ENCODE measurements at places on chromosomes 6 and 20.

DNA sequence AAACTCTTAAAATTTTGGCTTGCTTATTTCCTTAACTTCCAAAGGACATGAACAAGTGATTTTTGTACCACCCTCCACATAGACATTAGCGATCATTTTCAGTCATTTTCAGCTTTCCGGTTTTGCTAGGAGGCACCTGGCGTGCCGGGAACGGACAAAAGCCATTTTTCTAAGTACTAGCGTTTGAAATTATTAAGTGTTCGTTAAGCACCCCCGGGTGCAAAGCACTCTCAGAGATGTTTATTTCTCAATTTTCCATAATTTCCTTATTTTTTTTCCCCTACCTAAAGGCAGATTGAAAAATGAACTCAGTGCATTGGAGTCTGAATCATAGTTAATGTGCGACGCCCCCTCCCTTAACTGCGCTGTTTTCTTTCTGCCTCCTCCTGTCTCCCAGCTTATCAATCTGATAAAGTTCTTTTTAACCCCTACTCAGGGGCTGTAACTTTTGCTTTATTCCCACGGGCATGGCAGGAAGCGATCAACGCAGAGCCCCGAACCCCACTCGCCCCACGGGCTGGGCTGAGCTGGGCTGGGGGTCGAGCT is 58.2 kb downstream of the ZNF831 start:
- no peak for ATAC-seq

DNA sequence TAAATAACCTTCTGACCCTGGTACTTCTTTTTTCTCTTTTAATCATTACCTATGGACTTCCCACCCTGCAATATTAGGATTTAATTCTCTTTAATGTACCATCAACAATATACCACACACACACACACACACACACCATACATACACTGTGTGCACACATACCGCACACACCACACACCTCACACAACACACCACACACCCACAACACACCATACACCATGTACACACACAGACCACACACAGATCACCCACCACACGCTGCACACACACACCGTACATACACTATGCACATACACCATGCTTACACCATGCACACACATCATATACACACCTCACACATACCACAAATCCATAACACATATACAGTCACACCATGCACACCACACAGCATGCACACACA is 57.4 kb upstream of the MAP3K4 start:
- ATAC-seq = no peak

GRCh38 chr20:48686238-48687116 is 141.3 kb downstream of the PREX1 start:
- no peak for ATAC-seq

DNA sequence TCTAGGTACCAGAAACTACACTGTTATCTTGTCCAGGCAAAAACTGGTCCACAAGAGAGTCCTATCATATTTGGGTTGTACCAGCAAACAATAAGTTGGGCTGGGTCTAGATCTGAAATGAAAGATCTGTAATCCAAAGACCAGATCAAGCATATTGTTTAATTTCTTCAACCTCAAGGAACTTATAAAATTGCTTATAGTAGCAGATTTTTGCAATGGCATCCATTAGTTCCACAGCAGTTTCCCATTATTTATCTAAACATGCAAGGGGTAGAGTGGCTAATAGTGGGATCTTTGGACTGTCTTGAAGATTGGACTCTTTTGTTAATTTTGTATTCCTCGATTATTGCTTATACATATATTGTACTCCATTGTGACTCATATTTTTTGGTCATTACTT is 40.5 kb upstream of the SNAP25 start:
- ATAC-seq = no peak

GRCh38 chr6:12381587-12381986 is 91.4 kb downstream of the EDN1 start:
- ATAC-seq = no peak

- ATAC-seq = no peak
Measured at GRCh38 chr6:44068607-44069296, 58.5 kb downstream of the MRPL14 start.

GRCh38 chr6:157710604-157711003 is 112.4 kb upstream of the SNX9 start:
- ATAC-seq = no peak

DNA sequence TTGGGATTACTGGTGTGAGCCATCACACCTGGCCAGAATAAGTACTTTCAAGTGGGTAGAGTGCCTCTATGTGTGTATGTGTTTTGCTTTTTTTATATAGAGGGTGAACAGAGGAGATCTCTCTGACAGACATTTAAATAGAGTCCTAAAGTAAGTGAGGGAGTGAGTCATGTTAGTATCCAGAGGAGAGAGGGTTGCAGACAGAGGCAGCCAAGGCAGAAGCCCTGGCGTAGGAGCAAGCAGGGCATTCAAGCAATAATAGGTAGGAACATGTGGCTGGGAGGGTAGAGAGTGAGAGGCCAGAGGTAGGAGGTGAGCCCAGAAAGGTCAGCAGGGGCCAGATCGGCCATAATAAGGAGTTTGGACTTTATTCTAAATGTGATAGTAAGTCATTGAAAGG is 48.9 kb downstream of the PHF20 start:
- ATAC-seq = no peak

DNA sequence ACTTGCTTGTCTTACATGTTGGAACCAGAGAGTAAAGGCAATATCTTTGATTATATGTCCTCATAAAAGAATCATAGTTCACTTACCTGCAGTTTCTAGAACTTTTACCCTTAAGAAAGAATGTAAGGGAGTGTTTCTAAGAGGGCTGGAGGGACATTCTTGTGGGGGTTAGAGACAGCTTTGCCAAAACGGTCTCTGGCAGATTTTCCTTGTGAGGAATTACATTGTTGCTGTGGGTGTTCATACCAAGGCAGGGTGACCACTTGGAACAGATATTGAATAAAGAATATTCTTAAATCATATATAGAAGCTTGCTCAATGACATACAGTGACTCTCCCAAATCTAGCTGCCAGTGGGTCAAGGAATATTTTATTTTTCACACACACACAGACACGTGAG is 517.6 kb upstream of the SOX4 start:
- ATAC-seq = no peak

DNA sequence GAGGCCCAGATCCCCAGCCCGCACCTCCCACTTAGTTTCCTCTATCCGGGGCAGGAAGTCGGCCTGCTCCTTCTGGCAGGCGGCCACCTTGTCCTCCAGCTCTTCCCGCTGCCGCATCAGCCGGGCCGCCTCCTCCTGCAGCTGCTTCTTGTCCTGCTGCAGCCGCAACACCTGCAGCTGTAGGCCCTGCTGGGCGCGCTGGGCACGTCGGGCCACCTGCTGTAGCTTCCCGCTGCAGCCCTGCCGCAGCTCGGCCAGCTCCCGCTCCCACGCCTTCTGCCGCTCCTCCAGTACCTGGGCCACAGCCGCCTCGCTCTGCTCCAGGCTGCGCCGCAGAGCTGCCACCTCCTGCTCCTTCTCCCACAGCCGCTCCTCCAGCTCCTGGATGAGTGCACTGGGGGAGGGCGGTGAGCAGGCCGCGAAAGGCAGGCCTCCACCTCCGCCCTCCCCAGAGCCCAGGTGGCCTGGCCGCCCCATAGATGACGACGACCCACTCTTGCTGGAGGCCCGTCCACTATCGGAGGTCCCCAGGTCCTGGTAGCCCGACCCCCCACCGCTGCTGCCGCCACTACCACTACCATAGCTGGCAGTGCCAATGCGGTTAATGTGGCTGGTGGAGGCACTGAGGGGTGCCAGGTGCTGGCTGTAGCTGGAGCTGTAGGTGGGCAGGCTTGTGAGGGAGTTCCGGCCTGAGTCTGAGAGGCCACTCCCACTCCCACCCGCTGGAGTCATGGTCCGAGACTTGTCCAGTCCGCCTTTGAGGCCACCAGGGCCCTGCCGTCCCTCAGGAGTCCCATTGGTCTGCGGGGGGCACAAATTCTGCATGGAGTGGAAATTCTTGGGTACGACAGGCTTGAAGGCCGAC is 6.0 kb upstream of the FASTKD5 start:
- ATAC-seq = peak; percentile 27

DNA sequence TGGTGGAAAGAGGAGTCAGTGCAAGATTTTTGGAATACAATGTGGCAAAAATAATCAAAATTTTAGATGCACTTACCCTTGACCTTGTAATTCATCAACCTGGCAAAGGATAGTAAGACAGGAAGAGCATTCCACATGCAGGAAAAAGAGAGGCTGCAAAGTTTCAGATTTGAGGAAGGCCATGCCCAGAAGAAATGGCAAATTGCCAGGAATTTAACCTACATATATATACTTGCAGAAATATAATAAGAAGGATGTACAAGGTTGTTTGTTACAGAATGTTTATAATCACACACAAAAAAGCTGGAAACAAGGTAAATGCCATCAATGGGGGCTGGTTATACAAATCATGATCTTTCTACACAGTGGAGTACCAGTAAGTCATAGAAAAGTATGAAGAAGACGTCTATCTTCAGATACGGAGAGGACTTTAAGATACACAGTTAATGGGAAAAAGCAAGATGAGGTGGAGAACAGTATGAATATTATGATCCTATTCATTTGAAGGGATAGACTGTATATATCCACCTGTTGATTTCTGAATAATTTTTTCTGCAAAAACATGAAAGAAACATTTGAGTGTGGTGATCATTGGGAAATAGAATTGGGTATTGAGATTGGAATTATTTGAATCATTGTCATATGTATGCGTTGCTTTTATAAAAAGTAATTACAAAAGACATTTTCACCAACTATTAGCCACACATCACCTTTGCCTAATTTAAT is 253.8 kb downstream of the TBC1D7 start:
- ATAC-seq = no peak

GRCh38 chr20:3828798-3829197 is 8.5 kb downstream of the AP5S1 start:
- no peak for ATAC-seq

GRCh38 chr6:44678252-44678935 is 290.9 kb downstream of the CDC5L start:
- ATAC-seq = no peak

DNA sequence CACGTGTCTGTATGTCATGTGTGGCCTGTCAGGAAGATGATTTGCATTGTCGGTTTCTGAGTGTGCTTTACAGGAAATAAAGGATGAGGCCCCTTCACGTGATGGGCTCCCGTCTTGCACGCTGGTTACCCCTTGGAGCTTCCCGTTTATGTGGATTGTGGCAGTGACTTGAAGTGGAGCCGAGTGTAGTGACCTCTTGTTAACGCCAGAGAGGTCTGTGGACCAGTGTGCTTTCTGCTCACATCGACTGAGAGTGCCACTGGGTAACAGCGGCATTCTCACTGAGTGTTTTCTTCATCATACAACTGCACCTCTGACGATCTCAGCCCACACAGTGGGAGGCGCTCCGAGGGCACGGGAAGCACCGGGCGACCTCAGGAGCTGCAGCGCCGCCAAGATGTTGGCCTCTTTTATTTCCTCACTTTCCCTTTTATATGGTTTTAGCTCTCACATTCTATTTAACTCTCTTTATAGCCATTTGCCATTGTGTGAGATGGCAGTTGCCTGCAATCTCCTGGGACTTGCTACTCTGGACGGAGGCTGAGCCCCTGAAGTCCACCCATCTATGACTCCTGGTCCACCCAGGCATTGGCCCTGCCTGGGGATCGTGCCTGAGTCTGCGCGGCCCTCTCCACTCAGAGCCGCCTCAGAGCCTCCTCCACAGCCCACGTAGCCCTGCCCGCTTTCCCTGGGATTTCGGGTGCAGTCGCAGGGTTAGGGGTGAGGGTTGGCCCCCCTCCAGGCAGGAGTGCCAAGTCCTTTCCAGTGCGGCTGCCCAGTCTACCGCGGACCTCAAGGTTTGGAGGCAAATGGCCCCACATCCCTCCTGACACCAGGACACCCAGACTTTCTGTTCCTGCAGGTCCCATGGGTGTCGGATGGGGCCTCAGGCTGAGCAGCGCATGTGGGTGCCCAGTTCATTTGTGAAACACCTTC is 238.9 kb downstream of the ERMARD start:
- ATAC-seq = no peak

DNA sequence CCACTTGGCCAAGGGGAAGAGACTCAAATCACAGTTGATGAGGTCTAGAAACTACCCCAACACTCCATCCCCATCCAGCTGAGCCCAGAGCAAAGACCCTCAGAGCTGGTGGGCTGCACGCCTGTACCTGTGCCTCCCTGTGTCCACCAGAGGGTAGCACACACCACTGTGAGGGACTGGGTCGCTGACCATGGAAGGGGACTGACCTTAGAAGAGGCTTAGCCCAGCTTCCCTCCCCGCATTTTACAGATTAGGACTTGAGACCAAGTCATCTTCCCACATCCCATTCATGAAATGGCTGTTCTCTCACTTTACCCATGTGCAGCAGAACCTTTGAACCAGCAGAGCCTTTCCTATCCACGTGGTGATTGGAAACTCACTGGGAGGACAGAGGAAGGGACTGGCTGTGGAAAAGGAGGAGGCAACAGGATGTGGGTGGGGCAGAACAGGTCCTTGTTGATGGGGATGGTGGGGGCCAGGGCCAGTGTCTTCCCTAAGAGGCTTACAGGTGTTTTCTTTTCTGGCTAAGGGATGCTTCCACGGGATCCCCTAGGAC is 44.3 kb downstream of the CPXM1 start:
- ATAC-seq = peak; percentile 48

- ATAC-seq = no peak
Measured at GRCh38 chr20:53595018-53595378, 1.4 kb upstream of the ZNF217 start.

- peak; percentile 24 for ATAC-seq
Measured at GRCh38 chr20:53148771-53149147, 176.6 kb downstream of the TSHZ2 start.

GRCh38 chr6:138517635-138518034 is 18.3 kb upstream of the NHSL1 start:
- no peak for ATAC-seq

All from motor neuron (in vitro differentiated cells).